ENCODE measurements at places on chromosomes 1 and 21. TPM values are rescaled to one million over a fixed set of nuclear protein-coding genes. Genes with fewer than 3 reads are reported as not detected.

GRCh38 chr1:81209461-81209860 lies 591.3 kb upstream of the ADGRL2 start:
- DNase-seq, result no peak

DMBX1 gene
- not detected for total RNA-seq

PCBP3 gene
- not detected for total RNA-seq

MAP10 gene
- 2.4 TPM for total RNA-seq

GRCh38 chr1:157691285-157691920 lies 9.2 kb downstream of the FCRL3 start:
- DNase-seq, result peak; percentile 46

- no peak for DNase-seq
These were observed 16.2 kb downstream of the AMPD2 start for GRCh38 chr1:109635862-109636200.

KIF17 gene
- total RNA-seq, result 0.87 TPM

- no peak for DNase-seq
These were observed 6.8 kb upstream of the COL6A2 start for GRCh38 chr21:46091118-46091517.

- DNase-seq, result peak; percentile 86
These were observed 6.7 kb downstream of the NCMAP start for GRCh38 chr1:24562625-24563024.

PRDM16 gene
- total RNA-seq, result not detected

DNA sequence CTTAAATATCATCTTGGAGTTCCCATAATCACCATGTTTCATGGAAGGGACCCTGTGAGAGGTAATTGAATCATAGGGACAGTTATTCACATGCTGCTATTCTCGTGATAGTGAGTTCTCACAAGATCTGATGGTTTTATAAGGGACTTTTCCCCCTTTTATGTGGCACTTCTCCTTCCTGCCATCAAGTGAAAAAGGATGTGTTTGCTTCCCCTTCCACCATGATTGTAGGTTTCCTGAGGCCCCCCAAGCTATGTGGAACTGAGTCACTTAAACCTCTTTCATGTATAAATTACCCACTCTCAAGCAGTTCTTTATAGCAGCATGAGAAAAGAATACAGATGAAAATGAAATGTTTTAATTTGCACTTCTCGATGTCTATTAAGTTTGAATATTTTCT lies 112.0 kb downstream of the ZNF648 start:
- no peak for DNase-seq

DNA sequence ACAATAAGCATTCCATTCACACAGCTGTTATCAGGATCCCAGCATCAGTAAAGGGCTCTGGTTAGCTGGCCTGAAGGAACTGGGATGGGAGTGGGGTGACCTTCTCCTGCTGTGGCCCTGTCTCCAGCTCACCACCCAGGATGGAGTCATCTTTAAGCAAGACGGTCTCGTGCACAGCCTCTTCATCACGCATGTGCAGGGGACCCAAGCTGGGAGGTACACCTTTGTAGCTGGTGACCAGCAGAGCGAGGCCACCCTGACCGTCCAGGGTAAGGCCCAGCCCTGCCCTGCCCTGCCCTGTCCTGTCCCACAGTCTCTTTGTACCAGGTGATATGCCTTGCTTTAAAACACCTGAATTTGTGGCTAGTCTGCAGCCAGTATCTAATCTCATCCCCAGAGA lies 24.3 kb downstream of the IGFN1 start:
- no peak for DNase-seq

CGN gene
- total RNA-seq, result 13.2 TPM

THEM4 gene
- 9.9 TPM for total RNA-seq

LHX8 gene
- not detected for total RNA-seq

- no peak for DNase-seq
These were observed 72.1 kb downstream of the S1PR1 start for GRCh38 chr1:101308935-101309333.

DNA sequence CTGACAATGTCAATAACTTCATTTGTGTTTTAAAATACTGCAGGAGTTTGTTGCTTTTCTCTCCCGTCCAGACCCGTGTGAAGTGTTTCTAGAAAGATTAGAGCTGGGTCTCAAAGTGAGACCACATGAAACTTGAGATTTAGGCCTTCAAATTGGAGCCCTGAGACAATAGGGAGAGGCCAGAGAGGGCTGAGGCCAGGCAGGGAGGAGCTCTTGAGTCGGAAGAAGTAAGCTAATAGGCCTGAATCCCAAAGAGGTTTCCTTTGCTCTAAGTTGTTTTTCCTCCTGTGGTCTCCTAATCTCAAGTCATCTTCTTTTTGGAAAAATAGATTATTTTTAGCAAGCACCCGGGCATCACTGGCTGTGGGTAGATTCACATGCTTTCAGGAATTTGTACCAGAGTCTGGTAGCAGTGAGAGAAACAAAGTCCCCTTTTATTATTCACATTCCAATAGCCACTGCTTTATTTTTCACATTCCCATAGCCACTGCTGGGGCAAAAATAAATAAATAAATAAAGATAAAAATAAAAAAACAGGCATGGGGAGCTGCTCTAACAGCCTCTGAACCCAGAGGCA lies 25.6 kb downstream of the CD244 start:
- no peak for DNase-seq

WLS gene
- total RNA-seq, result 32.5 TPM

DNA sequence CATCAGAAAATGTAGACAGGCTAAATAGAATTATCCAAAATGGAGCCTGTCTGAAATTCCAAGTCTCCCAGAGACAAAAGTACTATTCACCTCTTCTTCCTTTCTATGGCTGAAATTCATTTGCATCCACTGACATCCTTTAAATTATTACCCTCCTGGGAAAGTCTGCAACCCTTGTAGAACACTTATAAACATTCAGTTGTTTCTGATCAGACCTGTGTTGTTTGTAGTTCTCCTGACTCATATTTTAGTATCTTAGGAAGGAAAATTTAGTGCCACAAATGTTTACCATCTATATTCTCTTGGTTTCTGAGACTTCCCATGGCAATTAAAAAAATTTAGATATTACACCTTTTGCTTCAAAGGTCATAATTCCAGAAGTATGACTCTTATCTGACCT lies 69.6 kb upstream of the C1orf105 start:
- DNase-seq, result peak; percentile 28

GRCh38 chr1:219163401-219163954 lies 10.2 kb upstream of the LYPLAL1 start:
- DNase-seq, result no peak

DNA sequence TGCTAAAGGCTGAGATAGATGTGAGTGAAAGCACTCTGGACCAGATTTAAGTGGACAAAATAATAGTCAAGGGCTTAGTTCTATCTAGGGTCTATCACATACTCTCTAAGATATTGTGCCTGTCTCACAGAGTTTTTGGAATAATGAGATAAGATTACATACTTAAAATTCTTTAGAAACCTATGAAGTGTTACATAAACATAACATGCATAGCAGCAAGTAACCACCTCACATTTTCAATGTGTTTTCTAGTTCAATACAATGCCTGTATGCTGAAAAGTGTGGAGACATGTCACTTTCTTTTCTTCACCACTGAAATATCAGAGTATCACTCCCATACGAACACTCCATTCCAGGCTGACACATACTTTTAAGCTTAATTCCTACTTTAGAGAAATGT lies 16.2 kb downstream of the SDCCAG8 start:
- DNase-seq, result no peak

- no peak for DNase-seq
These were observed 201.9 kb downstream of the TOMM20 start for GRCh38 chr1:234926559-234927311.

DNA sequence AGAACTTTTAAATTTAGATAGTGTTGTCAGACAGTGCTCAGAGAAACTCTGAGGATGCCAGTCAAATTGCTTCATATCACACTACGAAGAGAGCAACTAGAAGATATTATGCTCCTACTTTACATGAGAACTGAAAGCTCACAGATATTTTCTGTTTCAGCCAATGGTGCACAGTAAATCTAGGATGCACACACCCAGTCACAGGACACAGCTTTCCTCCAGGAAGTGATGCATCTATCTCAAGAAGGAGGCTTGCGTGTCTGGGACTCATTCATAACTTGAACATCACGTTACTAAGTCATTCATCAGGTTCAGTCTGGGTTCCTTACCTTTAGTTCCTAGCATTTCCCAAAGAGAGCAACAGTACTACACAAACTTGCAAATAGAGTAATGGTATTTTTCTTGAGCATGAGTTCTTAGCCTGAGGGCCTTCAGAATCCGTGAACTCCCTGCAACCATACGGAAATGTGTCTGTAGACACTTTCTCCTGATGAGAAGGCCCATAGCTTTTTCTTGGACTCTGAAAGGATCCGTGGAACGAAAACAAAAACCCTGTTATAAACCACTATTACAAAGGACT lies 12.2 kb downstream of the ZNF697 start:
- peak; percentile 39 for DNase-seq

LAMB3 gene
- 433 TPM for total RNA-seq

DNA sequence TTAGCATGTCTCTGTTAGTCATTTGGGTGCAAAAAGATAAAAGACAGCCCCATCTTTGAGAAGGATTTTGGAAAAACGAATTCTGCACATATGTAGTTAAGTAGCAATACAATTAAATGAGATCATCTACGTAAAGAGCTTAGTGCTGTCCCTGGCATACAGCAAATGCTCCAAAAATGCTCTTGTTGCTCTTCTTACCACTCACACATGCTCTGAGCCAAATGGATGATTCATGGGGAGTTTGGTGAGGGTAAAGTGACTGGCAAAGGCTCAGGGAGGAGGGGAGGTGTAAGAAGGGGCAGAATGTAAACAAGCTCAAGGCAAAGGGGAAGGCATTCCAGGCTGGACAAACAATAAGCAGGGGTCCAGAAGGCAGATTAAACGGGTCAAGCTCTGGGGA lies 191.9 kb downstream of the AK5 start:
- peak; percentile 89 for DNase-seq

- no peak for DNase-seq
These were observed 130.6 kb downstream of the LIPI start for GRCh38 chr21:14080040-14080763.

SPRR2A gene
- total RNA-seq, result not detected

DNA sequence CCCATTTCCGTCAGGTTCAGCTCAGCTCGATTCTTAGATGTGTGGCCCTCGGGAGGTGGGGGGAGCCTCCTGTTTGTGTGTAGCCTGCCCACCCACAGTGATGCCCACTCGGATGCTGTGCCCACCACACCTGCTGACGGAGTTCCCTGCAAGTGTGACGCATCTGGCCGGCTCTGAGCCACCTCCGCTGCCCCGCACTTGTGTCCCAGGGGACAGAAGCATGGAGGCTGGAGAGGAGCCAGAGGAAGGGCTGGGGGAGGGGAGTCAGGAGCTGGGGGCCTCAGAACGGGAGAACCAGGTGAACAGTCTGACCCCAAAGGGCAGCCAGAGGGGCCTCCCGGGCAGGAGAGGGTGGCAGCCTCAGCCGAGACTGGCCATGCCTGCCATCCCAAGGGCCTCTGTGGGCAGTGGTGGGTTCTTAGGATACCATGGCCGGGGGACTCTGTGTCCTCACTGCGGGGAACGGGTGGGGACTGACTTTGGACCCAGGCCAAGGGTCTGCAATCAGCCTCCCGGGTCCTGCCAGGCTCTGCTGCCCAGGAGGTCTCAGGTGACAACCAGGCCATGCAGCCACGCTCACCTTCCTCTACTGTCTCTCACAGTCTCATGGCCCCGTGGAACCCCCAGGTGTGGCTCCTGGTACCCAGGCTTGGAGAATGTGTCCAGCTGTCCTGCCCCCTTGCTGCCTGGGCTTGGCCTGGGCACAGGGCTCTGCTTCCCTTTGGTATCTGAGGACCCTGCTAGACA lies 267.2 kb upstream of the VAMP3 start:
- DNase-seq, result no peak

GBP4 gene
- total RNA-seq, result 0.55 TPM

- no peak for DNase-seq
These were observed 244.4 kb downstream of the MATN1 start for GRCh38 chr1:30478799-30479563.
